ENCODE measurements at places on chromosomes 7 and 10.

DNA sequence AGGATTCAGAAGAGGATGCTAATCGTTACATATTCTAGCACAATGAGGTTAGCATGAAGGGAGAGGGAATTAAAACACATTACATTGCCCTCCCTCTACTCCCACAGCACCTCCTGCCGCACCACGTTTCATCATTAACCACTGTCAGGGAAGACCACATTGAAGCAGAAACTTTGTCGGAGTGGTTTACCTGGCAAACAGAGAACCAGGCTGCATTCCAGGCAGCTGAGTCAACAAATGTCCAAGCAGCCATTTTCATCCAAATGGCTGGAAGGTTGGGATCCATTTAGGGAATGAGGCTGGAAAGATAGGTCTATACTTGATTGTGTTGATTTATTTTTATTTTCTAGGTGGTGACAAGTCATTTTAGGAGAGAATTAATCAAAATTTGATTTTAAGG lies 273.6 kb downstream of the DYNC1I1 start:
- no peak for DNase-seq

DNA sequence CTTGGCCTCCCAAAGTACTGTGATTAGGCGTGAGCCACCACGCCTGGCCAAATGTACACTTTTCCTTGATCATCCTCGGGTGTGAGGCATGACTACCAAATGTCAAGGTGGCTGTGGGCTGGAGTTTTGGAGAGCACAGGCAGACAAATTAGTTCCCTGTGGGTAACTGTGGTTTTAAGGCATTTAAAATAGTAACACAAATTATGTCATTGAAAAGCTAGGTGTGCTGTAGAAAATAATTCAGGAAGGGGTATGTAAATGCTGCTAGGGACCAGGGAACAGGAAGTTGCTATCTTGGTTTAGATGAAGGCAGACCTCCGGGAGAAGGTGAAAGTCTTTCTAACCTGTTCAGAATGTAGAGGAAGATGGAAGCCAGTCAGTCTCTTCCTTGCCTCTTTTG lies 9.9 kb downstream of the GLRX3 start:
- peak; percentile 9 for DNase-seq

- no peak for DNase-seq
Measured at GRCh38 chr10:28959850-28960501, 282.7 kb downstream of the BAMBI start.

DNA sequence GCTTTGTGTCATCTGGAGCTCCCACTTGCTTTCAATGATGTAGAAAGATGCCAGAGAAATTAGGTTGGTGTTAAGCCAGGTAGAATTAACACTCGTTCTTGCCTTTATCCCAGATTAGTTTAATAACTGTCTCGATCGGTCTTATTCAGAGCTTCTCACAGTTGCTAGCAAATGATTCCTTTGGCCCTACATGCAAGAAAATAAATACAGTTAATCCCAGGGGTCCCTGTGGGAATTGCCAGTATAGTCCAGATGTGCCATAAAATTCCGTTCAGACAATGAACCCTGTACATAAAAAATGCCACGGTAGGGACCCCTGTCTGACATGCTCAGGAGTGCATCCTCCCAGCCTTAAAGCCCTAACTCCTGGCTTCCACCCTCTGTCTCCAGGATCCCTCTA lies 207.5 kb downstream of the ARHGAP12 start:
- DNase-seq = no peak

- DNase-seq = no peak
Measured at GRCh38 chr10:68989317-68989990, 851 bp downstream of the KIFBP start.

DNA sequence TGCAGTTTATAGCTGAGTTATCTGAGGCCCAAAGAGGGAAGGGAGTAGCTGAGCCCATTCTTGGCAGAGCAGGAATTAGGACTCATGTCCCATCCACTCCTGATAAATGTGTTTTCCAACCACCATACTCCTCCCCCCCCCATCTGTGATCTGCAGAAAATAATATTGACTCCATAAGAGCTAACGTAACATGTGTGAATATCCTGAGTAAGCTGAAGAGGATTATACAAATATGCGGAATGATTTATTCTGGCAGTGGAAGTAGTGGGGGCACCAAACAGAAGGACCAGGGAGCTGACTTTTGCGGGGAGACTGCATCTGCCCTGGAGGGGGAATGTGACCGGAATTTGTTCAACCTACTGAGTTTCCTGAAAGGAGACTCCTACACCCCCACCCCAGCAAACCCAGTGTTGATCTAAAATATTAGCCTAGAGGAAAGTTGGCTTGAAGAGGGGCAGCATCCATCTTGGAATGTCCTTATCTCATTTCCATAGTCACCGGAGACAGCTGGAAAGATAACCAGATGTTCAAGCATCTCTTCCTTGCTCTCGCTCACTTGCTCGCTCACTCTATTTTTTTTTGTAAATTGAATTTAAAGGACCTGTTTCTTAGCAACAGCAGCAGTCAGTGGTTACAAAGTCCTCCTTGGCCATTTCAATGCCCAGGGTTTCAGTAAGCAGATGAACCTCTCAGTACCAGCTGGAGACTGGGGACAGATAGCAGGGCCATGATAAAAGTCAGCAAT lies 114.7 kb downstream of the RPS24 start:
- no peak for DNase-seq

DNA sequence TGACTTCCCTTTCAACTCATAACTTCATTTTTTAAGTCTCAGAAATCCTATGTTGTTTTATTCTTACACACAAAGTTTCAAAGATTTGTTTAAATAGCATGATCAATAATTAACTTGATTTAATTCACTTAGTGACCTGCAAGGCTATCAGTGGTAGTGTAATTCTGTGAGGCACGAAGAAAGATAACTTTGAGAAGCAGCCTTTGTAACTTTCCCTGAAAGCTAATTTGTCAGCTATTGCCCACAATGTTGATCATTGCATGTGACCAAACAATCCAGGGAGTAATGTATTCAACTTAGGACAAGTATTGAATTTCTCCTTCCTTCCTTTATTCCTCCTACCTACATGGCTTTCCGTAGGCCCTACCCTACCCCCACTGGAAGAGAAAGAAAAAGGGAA lies 111.0 kb downstream of the SEMA3D start:
- no peak for DNase-seq

- no peak for DNase-seq
Measured at GRCh38 chr10:30897048-30897447, 134.6 kb downstream of the ZNF438 start.

GRCh38 chr7:87512906-87513305 lies 37.4 kb upstream of the ABCB4 start:
- DNase-seq = no peak

DNA sequence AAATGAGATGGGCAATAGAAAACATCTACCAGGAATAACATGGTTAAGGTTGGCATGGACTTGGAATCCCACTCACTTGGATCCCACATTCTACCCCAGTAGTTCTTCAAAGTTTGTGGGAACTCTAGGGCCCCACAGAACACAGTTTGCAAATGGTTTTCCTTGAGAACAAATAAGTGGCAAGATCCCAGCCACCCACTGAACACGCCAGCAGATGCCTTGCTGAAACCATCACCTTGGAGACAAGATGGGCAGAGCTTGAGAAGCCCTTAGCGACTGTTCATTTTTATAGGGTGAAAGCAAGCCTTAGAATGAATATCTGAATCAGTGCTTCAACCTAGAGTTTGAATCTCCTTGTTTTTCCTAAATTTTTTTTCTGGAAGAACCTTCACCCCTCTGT lies 349.1 kb downstream of the RPS24 start:
- no peak for DNase-seq

DNA sequence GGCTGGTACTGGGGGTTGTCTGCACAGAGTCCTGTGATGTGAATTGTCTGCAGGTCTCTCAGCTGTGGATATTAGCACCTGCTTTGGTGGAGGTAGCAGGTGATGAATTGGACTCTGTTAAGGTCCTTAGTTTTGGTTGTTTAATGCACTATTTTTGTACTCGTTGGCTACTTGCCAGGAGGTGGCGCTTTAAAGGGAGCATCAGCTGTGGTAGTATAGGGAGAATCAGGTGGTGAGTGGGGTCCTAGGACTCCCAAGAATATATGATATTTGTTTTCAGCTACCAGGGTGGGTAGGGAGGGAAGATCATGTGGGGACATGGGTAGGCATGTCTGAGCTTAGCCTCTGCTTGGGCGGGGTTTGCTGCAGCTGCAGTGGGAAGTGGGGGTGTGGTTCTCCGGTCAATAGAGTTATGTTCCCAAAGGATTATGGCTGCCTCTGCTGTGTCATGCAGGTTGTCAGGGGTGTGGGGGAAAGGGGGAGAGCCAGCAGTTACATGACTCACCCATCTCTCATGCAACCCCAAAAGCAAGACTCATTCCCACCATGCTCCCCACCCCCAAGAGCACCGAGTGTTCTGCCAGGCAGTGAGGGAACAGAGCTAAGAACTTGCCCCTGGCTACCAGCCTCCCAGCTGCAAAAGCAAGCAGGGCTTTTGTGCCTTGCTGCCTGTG lies 53.7 kb upstream of the ZNF273 start:
- no peak for DNase-seq

DNA sequence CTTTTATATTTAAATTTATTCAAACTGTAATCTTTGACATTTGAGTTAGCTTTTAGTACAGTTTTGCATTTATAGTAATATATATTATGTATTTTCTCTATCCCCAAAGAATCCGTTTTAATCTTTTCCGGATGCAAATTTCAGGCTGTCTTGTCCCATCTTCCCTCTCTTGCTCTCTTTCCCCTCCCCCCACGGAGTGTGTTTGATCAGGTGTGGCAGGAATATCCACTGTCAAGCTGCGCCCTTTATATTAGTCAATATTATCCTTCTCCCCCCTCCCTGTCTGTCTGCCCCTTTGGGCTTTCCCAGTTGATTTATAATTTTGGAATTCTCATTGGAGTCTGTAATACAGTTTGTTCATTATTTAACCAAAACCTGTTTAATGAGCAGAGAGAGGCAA lies 19.0 kb downstream of the GBF1 start:
- DNase-seq = no peak

GRCh38 chr7:127189886-127190285 lies 62.9 kb downstream of the GRM8 start:
- DNase-seq = no peak

GRCh38 chr10:67250686-67251085 lies 324.9 kb downstream of the LRRTM3 start:
- DNase-seq = no peak

DNA sequence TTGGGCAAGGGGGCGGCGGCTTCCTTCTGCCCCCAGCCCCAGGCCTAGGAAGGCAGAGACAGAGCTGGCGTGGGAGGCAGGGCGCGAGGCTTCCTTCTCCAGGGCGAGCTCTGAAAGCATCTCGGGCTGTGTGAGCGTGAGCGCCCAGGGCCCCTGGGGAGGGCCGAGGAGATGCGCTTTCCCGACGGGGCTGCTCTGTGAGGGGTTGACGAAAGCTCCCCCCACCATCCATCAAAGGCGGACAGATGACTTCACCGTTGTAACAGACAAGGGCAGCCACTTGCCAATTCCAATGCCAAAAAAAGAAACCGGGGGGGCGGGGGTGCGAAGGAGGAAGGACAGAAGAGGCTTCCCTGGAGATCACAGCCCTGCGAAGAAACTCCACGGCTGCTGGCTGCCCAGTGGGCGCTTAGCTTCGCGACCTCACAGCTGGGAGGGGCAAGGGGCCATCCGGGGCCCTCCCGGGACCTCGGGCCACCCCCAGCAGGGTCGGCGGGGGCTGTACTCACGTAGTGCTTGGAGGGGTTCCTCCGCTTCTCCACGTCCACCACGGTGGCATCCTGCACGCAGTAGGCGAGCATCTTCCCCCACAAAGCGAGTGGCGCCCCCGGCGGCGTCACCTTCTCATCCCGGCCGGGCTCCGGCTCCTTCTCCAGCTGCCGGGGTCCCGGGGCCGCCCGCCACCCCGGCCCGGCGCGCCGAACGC lies 537 bp downstream of the SH3PXD2A start:
- DNase-seq = no peak

DNA sequence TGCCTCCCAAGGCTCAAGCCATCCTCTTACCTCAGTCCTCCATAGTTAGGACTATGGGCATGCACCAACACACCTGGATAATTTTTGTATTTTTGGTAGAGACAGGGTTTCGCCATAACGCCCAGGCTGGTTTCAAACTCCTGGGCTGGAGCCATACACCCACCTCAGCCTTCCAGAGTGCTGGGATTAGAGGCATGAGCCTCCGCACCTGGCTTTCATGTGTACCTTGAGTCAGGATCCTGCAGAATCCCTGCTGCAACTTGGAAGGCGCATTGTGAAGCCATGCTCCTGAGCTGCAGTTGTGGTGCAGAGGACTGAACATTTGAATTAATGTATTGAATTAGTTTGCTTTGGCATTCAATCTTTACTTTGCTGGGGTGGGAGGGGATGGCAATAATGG lies 29.4 kb upstream of the NMT2 start:
- no peak for DNase-seq

GRCh38 chr10:71769279-71769823 lies 4.0 kb downstream of the VSIR start:
- peak; percentile 74 for DNase-seq

- DNase-seq = peak; percentile 44
Measured at GRCh38 chr7:30977896-30978564, 14.3 kb downstream of the GHRHR start.

- peak; percentile 57 for DNase-seq
Measured at GRCh38 chr7:4883372-4884144, at the start of gene RADIL. TSS of gene RADIL (minus strand) at chr7:4883716. CDS start at chr7:4878139, 5,577 bp downstream.

- no peak for DNase-seq
Measured at GRCh38 chr7:34845666-34846361, 187.8 kb downstream of the NPSR1 start.

DNA sequence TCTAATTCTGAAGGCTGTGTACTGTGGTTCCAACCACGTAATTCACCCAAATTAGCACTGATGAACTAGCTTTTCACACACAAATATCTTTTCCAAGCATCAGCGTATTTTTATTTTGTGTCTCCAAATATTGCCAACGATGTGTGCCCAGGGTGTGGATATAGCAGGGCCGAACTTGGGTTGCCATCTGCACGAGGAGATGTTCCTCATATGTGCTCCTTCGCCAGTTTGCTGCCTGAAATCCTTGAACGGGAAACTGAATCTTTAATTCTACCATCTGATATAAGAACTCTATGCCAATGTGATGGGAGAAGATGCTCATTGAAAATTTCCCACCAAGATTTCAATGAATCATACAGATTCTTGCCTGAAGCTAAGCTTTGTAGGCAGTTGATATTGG lies 121.5 kb upstream of the ZNF438 start:
- DNase-seq = no peak

DNA sequence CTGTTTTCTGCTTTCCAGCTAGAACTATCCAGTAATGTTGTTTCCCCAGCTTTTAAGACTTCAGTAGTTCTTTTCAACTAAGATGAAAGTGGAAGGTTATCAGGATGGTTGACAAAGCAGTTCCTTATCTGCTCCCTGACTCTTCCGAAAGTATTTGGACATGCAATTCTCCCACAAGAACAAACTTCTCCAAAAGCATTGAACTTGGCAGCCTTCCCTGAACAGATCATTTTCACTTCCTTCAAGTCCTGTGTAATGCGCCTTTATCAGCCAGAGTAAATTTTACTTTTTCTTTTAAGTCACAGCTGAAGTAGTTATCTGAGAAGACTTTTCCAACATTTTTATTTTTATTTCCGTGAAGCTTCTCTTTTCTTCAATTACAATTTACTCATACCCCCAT lies 39.7 kb downstream of the CDC14C start:
- no peak for DNase-seq

DNA sequence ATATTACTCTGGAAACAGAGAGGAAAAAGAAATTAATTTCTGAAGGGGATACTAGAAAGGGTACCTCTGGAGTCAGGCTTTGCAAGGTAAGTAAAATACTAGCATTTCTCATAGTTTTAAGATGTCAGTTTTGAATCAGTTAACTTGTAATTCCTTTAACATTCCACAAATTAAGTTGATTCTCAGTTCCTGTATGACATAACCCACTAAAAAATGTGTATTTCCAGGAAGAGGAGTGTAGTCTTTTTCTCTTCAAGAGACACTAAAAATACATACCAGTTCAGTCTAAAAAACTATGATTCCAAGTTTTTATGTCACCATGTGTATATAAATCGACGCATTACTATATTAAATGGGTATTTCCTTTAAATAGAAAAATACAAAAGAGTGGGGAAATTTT lies 113.2 kb downstream of the CDK6 start:
- DNase-seq = no peak

Data from GM12865 (cell line).